CD4-positive, alpha-beta T cell treated with Interleukin-2 at 100 ng/mL for 4 hours (primary cell): ENCODE measurements at places on chromosomes 12 and 14.

DNA sequence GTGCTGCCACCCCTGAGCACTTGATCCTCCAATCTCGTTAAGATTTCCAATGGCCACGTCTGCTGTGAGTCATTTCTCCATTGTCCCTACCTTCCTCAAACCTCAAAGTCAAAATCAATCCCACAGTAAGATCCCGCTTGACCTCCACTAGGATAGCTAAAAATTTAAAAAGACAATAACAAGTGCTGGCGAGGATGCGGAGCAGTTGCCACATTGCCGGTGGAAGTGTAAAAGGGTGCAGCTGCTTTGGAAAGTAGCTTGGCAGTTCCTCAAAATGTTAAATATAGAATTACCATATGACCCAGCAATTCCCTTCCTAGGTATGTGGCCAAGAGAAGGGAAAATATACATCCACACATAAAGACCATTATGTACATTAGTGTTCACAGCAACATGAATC lies 9.5 kb upstream of the BCL7A start:
- no peak for DNase-seq

DNA sequence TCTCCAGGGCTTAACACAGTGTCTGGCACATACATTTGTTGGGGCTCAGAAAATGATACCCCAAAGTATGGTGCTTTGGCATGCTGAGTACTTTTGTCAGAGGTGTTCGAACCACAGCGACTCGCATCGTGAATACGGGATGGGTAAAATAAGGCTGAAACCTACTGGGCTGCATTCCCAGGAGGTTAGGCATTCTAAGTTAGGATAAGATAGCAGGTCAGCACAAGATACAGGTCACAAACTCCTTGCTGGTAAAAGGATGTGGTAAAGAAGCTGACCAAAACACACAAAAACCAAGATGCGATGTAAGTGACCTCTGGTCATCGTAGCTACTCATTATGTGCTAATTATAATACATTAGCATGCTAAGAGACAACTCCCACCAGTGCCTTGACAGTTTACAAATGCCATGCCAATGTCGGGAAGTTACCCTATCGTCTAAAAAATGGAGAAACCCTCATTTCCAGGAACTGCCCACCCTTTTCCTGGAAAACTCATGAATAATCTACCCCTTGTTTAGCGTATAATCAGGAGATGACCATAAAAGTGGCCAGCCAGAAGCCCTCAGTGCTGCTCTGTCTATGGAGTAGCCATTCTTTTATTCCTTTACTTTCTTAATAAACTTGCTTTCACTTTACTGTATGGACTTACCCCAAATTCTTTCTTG lies 3.3 kb upstream of the AEBP2 start:
- DNase-seq = no peak

DNA sequence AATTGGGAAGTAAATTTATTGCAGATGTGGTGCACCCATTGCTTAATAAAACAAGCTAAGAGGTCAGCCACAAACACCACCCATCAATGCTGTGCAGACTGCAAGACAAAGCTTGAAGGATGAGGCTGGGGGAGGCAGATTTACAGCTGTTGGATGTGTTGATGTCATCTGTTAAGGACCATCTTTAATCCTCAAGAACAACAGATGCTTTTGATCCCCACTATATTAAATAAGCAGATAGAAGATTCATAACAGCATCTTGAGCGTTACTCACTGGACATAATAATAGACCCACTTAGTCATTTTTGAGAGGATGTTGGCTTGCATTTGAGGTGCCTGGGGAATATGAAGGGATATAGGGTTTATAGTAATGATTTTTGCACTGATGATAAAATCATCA lies 58.8 kb downstream of the GPR68 start:
- DNase-seq = no peak

GRCh38 chr14:105019861-105020814 lies 745 bp downstream of the CDCA4 start:
- DNase-seq = peak; percentile 57

- no peak for DNase-seq
Measured at GRCh38 chr14:87996291-87996592, 3.3 kb upstream of the GALC start.
